ENCODE measurements at places on chromosomes 7 and 10. TPM values are rescaled to one million over a fixed set of nuclear protein-coding genes. Genes with fewer than 3 reads are reported as not detected.

Gene KNDC1
- total RNA-seq = not detected

Gene OR6V1
- total RNA-seq = not detected

Gene DRGX
- total RNA-seq = not detected

Gene RGS10
- total RNA-seq = 16.8 TPM

Gene CLRN3
- total RNA-seq = not detected

Gene SLC39A12
- total RNA-seq = not detected

Gene TMEM270
- total RNA-seq = not detected

Gene HKDC1
- total RNA-seq = not detected

Gene TEX36
- total RNA-seq = not detected

Gene RET
- 0.36 TPM for total RNA-seq

Gene MKX
- not detected for total RNA-seq

Gene RNF133
- not detected for total RNA-seq

Gene RBP3
- total RNA-seq = not detected

Gene C10orf71
- total RNA-seq = not detected

Gene RTKN2
- 0.53 TPM for total RNA-seq

Gene CLCN1
- not detected for total RNA-seq

Gene ADD3
- 156 TPM for total RNA-seq

Gene ADAM12
- total RNA-seq = 0.22 TPM

Gene SLC13A1
- 0.10 TPM for total RNA-seq

Gene ADAMTS14
- total RNA-seq = not detected

Gene PSD
- total RNA-seq = 1.6 TPM

Gene GFRA1
- total RNA-seq = not detected

Gene PALD1
- 2.4 TPM for total RNA-seq

Gene PILRB
- total RNA-seq = 174 TPM

Gene PILRA
- 9.8 TPM for total RNA-seq

Gene HYAL4
- not detected for total RNA-seq

Gene RALA
- total RNA-seq = 31.0 TPM

Gene RADIL
- total RNA-seq = not detected

Gene OPN4
- not detected for total RNA-seq

Gene GDF2
- total RNA-seq = not detected

Gene PPP1R17
- total RNA-seq = 0.20 TPM

Gene HMX2
- total RNA-seq = not detected

Gene ASZ1
- not detected for total RNA-seq

Gene EPHA1
- total RNA-seq = 0.12 TPM

Gene PODXL
- total RNA-seq = 5.8 TPM

Gene FAM24A
- total RNA-seq = not detected

Gene GPR15LG
- not detected for total RNA-seq

Gene TSPAN33
- 117 TPM for total RNA-seq

Gene NUTM2E
- total RNA-seq = 0.63 TPM

Gene NCAPG2
- total RNA-seq = 9.8 TPM

Gene YWHAG
- 51.9 TPM for total RNA-seq

Gene SPDYE16
- total RNA-seq = 0.53 TPM

Gene HECW1
- not detected for total RNA-seq

Gene CTAGE15
- total RNA-seq = not detected

Data from B cell (primary cell).